CD4-positive, alpha-beta T cell treated with Interleukin-6 for 4 hours (primary cell): ENCODE measurements at places on chromosomes 5 and 9.

DNA sequence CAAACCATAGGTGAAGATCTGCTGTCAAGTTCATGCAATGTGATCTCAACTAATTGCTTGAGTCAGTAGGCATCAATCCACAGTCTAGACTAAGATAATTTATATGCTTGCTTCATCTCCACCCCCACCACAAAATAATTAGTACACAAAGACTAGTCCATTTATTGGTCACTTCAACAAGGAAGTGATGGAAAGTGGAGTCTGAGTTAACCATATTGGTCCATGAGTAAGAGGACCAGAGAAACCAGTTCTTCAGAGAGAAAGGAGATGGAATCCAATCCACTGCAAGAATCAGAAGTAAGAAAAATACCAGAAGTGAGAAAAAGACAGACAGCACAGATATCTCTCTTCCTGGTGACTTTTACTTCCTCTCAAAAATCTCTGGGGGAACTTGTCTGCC, 366.5 kb downstream of the CHSY3 start:
- DNase-seq: no peak

DNA sequence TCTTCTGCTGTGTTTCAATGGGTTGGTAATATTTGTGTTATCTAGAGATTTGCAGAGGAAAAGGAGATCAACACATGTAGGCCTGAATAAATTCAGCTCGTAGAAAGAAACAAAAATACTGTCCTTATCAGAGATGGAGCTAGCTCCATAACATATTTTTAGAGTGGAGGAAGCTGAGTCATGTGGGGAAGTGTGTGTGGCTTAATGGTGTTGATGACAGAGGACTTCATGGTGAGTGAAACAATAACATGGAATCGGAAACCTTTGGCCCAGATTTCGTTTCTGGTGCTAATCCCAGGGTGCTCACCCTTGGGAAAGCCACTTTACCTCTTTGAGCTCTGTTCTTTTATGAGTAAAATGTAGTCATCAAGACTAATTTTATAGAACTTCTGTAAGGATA, 825.0 kb downstream of the TLR4 start:
- DNase-seq: no peak

DNA sequence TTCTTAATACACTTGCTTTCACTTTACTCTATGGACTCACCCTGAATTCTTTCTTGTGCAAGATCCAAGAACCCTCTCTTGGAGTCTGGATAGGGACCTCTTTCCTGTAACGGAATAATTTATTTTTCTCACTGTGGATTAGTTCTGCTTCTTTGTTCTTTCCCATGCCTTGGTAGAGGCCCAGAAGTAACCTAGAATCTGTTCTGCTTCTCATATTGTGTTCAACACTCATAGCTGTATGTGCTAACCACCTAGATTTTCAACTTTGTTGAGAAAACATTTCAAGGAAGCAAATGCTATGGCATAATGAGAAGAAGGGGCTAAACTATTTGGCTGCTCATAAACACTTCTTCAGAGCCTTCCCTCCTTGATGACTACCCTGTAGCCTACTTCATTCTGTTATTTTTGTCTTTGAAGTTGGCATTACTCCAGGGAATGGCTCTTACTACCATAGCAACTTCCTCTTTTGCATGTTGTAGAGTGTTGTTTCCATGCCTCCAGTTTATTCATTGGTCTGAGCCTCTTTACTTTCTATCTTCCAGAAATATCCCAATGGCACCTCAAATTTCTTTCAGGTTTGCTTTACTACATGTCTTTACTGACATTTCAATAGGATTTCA, 74.3 kb downstream of the KIAA0825 start:
- DNase-seq: no peak

- DNase-seq: no peak
Measured at GRCh38 chr5:170752257-170753215, 31.0 kb upstream of the GABRP start.

DNA sequence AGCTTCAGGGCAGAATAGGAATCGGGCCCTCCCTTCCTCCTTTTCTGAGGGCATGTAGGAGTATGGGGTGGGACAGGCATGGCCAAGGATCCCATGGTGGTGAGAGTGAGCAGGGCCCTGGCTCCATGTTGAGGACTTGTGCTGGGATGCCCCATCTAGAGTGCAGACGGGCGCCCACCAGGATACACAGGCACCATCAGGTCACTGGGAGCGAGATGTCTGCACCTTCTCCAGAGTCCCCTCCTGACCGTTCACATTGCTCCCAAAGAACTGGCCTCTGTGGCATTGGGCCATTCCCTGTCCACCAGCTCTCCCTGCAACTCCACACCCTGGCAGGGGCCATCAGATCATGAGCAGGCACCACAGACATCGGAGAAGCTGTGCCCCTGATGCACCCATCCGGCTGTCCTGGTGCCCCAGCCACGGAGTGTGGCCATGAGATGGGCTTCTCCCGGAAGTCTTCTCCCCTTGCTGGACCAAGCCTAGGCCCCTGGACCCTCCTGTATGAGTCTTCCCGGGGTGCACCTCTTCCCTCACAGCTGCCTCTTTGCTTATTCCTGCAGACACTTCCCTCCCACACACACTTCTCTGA, 195.0 kb downstream of the IRX2 start:
- DNase-seq: no peak

DNA sequence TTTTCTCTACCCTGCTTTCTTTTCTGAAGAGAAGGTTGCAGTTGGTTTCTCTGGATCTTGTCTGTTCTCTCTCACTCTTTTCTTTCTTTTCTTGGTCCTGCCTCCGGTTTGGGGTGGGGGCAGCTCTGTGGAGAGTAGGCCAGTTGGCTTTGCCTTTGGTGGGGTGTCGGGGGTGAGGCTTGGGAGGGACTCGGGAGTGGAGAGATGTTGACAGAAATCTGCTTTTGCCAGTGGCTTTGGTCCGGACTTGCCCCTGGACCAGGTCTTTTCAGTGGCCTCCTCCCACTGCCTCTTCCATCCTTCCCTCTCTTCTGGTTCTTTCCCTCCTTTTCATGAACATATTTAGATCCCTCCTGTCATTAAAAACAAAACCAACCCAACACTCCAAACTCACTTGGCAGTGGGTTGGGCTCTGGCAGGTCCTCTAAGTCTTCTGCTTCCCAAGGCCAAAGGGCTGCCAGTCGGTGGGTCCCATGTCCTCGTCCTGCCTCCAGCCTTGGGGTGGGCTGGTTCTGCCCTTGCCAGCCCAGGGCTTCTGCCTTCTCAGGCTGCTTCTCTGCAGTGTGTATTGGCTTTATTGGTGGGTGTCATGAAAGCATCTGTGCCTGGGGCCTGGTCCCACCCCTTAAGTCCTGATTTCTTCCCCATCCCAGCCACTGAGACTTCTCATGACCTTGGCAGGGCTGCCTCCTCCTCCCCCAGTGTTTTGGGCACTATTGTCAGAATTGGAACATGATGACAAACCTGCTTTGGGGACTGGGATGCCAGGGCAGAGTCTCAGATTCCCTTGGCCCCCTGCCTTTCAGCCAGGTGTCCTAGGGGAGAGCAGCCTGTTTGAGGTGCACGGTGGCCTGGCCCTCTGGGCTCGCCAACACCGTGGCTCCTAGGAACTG, 16.9 kb downstream of the ANKRD33B start:
- DNase-seq: no peak

DNA sequence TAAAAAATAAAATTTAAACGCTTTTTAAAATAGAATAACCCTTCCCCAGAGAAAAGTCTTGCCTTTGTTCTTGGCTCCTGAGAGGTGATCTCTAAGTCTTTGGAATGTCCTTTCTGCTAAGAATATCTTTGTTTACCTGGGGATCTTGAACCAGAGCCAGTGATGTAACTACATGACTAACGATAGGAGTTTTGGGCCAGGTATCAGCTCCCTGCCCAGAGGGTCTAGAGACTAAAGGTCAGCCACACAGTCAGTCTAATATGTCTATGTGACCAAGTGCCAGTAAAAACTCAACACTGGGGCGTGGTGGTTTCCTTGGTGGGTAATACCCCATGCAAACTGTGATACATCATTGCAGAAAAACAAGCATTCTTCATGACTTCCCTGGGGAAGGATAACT, 1351.9 kb upstream of the C9orf72 start:
- no peak for DNase-seq

GRCh38 chr9:129595903-129596540, 24.9 kb downstream of the C9orf50 start:
- DNase-seq: no peak

- no peak for DNase-seq
Measured at GRCh38 chr5:55694152-55694830, 17.8 kb downstream of the SLC38A9 start.

GRCh38 chr5:90022711-90023053, 386.9 kb downstream of the CETN3 start:
- no peak for DNase-seq

- DNase-seq: no peak
Measured at GRCh38 chr9:125591245-125591644, 115.8 kb downstream of the MAPKAP1 start.

DNA sequence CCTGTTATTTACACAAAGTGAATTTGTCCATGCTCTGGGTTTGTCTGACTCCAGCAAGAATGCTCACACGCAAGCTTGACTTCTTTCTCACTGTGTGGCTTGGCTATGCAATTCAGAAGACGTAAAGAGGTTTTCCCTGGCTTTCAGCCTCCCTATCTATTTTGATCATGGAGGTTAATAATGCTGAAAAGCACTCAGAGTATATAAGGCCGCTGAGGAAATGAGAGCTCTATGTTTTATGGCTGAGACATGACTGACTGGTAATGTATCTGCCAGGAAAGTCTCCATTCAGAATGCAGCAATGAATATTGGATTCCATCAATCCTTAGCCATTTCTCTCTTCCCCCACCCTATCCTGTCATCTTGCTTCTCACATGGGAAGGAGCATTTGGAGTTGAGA, 417.3 kb downstream of the DMAC1 start:
- no peak for DNase-seq

GRCh38 chr5:74629326-74629725, 11.2 kb downstream of the ENC1 start:
- no peak for DNase-seq

- no peak for DNase-seq
Measured at GRCh38 chr5:170818232-170818631, 34.7 kb downstream of the GABRP start.

DNA sequence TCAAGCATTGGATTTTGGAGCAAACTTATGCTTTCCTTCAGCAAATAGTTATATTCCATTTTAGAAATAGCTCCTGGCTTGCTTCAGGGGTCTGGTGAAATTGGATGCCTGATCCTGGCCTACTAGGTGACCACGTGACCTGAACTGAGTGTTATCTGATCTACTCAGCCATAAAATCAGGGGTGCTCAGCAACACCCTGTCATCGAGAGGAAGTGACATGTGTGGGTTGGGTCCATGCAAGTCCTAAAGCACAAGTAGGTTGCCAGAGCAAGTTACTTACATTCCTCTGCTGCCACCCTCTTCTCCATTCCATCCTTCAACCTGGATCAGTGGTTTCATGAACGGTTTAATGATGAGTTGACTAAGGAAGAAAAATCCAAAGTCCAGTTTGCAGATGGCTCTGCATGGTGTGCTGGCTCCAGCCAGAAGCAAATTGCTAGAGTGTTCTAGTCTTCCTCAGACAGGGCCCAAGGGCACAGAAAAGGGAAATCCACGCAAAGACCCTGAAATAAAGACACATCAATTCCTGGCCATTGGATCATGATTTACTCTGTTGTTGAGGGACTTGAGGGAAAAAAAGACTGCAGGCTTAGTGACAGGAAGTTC, 2.8 kb upstream of the FAM193B start:
- peak; percentile 23 for DNase-seq

DNA sequence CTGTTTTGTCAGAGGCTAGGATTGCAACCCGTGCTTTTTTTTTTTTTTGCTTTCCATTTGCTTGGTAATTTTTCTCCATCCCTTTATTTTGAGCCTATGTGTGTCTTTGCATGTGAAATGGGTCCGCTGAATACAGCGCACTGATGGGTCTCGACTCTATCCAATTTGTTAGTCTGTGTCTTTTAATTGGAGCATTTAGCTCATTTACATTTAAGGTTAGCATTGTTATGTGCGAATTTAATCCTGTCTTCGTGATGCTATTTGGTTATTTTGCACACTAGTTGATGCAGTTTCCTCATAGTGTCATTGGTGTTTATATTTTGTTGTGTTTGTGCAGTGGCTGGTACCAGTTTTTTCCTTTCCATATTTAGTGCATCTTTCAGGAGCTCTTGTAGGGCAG, 36.2 kb upstream of the TAF11L2 start:
- no peak for DNase-seq

DNA sequence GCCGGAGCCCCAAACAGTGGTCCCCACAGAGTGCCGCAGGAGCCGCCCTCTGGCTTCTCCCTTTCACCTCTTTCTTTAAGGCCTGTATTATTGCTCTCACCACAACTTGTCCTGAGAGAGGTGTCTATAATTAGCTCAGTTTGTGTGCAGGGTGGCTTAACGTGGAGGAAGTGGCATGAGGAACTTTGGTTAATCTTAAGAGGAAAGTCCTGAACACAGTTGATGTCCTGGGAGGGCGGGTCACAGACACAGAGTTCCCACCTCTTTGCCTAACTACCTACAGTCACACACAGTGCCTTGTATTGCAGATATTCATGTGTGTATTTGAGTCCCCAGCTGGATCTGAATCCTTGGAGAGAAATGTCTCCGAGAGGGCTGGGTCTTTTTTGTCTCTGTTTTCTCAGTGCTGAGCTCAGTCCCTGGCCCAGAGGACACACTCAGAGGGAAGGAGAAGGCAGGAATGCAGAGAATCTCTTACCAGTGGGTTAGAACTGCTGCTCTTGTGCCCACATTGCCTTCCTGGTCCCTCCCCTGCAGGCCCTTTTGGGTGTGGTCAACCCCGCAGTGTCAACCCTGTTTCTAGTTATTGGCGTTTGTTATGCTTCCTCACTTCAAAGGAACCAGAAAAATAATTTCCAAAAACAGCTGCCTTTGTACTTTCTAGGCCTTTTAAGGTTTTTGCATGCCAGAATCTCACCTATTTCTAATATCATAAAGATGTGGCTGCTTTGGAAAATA, 392.5 kb downstream of the KDM4C start:
- DNase-seq: peak; percentile 35

- DNase-seq: no peak
Measured at GRCh38 chr9:107016383-107016782, 153.4 kb downstream of the ZNF462 start.

GRCh38 chr5:10564838-10565784, 1.2 kb downstream of the ANKRD33B start:
- DNase-seq: peak; percentile 7

- DNase-seq: no peak
Measured at GRCh38 chr5:33091571-33092363, 349.0 kb upstream of the TARS1 start.

DNA sequence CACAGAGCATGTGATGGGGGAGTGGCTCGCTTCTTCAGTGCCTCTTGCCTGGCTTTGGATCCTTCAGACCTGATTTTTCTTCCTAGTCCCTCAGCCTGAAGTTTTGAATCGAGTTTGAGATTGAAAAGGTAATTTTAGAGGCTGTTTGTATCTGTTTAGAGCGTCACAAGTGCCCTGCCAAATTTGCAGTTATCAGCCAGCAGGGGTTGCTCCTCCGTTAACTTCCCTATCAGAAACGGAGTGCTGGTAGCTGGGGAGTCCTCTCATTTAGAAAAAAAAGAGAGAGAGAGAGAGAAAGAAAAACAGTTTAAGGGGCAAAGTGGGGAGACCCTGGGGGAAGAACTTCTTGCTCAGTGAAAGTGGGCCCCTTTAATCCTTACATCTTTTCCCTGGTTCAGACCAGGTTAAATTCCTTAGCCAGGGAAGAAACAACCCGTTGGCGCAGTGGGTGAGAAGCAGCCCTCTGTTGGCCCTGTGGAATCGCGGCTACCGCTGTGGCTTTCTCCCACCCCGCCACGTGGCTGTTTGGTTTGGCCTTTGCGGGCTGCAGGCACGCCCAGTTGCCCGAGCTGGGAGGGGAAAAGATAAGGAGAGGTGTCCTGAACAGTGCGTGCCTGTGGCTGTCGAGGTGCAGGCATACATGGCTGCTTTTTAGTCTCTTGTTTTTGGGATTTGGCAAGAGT, 576.7 kb upstream of the ACO1 start:
- DNase-seq: no peak

GRCh38 chr5:96642281-96642640, 19.9 kb upstream of the CAST start:
- no peak for DNase-seq
